Ovary (tissue), 10 donors: ENCODE measurements at places on chromosomes 12 and 14. TPM values are rescaled to one million over a fixed set of nuclear protein-coding genes. Genes with fewer than 3 reads are reported as not detected.

Gene GOLGA3
- 31.1 TPM for total RNA-seq

Gene ZBTB1
- total RNA-seq: 34.7 TPM

Gene FOXN4
- not detected for total RNA-seq

DNA sequence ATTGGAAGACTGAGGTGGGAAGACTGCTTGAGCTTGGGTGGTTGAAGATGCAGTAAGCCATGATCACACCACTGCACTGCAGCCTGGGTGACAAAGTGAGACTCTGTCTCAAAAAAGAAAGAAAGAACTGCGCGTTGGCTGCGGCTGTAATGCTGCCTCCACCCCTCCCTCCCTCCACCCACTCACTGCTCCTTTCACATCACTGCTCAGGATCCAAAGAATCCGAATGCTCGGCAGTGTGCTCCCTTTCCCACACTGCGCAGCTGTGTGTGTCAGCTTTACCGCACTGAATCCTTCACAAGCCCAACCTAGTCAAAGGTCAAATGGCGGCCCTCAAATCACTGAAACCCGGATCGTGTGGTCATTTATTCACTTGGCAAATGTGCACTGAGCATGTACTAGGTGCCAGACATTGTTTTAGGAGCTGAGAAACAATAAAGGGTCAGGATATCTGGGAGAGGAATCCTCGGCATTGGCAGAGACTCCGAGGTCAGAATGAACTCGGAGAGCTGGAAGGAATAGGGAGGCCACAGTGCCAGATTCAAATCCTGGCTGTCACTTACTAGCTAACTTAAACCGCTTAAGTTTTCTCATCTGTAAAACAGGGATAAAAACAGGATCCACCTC lies 11.5 kb upstream of the TDRD9 start:
- DNase-seq: no peak

Gene KRT75
- total RNA-seq: not detected

- no peak for DNase-seq
Measured at GRCh38 chr12:64390275-64390851, at the start of gene C12orf56. Gene C12orf56 (minus strand): TSS chr12:64390758. CDS start chr12:64390565, 193 bp downstream.

Gene LRRIQ1
- not detected for total RNA-seq

GRCh38 chr12:67582844-67583243 lies 65.7 kb upstream of the DYRK2 start:
- DNase-seq: no peak

DNA sequence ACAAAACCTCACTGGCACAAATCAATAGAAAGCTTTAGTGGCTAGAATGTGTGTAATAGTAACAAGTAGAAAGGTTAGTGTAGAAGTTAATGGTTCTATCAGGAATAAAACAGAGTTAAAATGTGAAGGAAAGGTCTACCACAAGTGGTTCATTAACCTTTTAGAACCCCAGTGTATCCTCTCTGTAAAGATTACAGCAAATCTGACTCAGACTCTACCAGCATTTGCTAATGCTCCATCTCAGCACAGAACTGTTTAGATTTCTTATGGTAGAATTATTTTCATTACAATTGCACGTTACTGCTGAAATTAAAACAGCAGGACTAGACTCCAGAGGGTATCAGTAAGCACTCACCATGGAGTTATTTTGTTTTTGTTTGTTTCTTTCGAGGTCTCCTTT lies 609.0 kb upstream of the LMO3 start:
- DNase-seq: no peak

Gene TAS2R7
- not detected for total RNA-seq

Gene DDX55
- total RNA-seq: 19.1 TPM

DNA sequence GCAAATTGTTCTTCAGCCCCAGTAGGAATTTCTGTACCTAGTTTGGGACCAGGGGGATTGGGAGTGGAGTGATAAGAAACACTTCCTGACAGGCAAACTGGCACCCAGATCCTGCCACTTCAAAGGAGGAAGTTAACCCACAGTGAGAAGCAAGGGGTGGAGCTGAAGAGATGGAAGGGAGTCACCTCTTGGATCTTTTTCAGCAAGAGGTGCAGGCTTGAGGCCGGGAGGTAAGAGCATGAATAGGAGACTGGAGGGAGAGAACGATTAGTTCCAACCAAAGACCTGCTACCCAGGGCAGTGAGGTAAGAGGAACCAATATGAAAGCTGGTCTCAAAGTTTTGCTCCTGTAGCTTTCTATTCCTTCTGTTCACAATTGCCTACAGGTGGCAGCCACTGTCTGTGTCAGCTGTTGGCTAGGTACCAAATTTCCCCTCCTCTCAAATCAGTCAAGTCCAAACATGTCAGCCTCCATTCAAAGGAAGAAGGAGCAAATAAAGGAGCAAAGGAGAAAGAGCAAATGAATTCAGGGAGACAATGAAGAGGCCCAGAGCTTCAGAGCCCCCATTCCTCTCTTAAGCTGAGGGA lies 14.9 kb upstream of the TAC3 start:
- no peak for DNase-seq

DNA sequence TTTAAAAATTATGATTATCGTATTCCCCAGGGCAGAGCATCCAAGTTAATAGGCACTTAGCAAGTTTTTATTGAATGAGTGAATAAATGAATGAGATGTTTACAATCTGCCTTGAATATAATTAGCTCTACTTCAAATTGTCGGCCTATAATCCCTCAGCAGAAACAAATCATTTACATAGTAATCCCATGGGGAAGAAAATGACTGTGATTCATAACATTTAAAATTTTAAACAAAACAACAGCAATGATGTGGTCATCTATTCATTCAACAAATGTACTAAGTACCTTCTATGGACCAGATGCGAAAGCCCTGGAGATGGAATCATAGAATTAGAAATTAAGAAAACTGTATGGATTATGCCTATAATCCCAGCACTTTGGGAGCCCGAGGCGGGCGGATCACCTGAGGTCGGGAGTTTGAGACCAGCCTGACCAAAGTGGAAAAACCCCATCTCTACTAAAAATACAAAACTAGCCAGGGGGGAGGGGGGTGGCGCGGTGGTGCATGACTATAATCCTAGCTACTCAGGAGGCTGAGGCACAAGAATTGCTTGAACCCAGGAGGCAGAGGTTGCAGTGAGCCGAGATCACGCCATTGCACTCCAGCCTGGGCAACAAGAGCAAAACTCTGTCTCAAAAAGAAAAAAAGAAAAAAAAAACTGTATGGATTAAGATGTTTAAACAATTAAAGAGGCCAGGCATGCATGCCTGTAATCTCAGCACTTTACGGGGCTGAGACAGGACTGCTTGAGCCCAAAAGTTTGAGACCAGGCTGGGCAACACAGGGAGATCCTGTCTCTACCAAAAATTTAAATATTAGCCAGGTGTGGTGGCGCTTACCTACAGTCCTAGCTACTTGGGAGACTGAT lies 17.7 kb upstream of the MDM2 start:
- DNase-seq: no peak

DNA sequence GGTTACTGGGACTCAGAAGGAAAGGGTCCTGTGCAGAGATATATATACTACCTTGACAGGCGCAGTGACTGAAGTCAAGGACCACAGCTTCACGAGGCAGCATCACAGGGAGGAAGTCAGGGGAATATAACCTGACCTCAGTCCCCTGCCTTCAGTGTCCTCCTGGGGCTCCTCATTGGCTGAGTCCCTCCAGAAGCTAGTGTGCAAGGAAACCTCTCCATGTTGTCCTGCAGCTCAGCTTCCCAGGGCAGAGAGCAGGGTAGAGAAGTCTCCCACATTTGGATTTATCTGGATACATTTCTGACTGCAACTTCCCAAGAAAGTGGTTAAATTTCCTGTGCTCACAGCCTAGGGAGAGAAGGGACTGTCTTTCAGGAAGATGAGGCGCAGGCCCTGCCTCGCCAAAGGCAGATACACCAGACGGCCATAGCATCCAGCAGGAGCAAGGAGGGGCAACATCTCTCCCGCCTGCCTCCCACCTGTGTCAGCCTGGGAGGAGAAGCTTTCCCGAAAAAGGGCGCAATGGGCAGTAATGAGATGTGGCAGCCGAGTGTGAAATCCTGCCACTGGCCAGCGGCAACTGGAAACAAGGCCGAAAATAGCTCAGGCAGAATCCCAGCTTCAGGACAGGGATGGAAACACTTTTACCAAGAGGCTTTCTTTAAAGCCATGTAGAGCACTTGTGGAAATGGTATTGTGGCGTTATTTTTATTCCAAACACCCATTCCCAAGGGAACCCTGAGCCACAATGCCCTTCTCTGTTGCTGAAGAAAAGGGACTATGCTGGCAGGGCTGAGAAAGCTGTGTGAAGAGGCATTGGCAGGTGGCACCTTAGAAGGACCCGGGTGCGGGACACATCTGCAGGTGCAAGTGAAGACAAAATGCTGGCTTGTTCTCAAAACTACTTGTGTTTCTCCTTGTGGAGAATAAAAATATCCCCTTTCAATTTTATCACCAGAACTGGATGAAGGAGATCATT lies 54.9 kb upstream of the HIF1A start:
- DNase-seq: no peak

Gene IGF1
- 29.6 TPM for total RNA-seq

- DNase-seq: no peak
Measured at GRCh38 chr14:77714926-77715325, 7.0 kb downstream of the SLIRP start.

Gene KRT6C
- total RNA-seq: not detected

Gene KCNK10
- not detected for total RNA-seq

Gene OLR1
- 1.8 TPM for total RNA-seq

DNA sequence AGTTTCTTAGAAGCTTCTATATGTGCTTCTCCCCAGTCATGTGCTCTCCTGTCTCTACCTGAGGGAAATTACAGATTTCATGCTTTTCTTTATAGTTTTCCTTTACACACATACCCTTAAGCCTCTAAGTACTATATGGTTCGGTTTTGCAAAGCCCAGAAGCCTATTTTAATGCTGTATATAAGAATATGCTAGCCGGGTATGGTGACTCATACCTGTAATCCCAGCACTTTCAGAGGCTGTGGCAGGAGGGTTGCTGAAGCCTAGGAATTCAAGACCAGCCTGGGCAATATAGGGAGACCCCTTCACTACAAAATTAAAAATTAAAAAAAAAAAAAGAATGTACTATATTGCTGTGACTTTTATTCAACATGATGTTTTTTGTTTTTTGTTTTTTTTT lies 15.4 kb downstream of the DGLUCY start:
- DNase-seq: no peak

GRCh38 chr14:74667758-74668157 lies 45.1 kb downstream of the AREL1 start:
- DNase-seq: no peak

GRCh38 chr12:60101715-60102114 lies 505.9 kb downstream of the SLC16A7 start:
- no peak for DNase-seq

Gene HELB
- total RNA-seq: 6.7 TPM

Gene ISM2
- total RNA-seq: not detected

Gene DIP2B
- 27.4 TPM for total RNA-seq

Gene PCED1B
- 13.0 TPM for total RNA-seq

DNA sequence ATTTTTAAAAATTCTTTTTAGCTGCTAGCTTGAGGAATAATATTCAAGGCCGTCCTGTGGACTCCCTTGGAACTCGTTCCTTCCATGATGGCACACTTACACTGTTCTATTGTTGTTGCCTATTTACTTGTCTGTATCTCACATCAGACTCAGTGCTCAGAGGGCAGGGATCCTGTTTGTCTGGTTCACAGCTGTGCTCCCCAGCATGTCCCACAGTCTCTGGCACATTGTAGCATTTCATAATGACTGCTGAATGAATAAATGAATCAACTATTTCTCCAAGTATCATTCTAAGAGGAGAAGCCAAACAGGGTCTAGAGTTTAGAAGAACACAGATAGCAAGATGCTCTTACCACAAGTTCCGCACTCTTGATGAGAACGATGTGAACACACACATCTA lies 48.0 kb downstream of the NTN4 start:
- no peak for DNase-seq

GRCh38 chr14:102933618-102934231 lies 11.3 kb downstream of the AMN start:
- DNase-seq: no peak

Gene GPX2
- not detected for total RNA-seq

GRCh38 chr12:76006028-76006925 lies 25.3 kb downstream of the PHLDA1 start:
- no peak for DNase-seq

Gene PRORP
- total RNA-seq: 16.4 TPM

Gene HVCN1
- 10.5 TPM for total RNA-seq
